Foreskin melanocyte (primary cell): ENCODE measurements at places on chromosomes 2 and 18.

GRCh38 chr2:201261471-201261870 is 1.1 kb downstream of the CASP8 start:
- DNase-seq: no peak

DNA sequence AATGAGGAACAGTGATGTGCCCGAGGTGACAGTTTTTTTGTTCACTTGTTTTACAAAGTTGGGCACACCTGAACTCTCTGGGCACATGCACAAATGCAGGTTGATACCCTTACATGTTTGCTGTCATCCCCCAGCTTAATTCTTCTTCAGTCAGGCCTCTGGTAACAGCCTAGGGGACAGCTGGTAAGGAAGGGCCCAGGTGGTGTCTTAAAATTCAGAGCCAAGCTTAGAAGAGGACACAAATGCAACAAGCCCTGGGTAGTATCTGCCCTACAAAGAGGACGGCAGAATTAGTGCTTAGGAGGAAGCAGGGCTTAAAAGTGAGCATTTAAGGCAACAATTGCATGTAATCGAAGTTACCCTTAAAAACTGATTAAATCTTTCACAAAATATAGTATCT is 171.9 kb upstream of the ACAA2 start:
- DNase-seq: no peak

GRCh38 chr18:45856531-45856930 is 31.1 kb downstream of the SIGLEC15 start:
- no peak for DNase-seq

DNA sequence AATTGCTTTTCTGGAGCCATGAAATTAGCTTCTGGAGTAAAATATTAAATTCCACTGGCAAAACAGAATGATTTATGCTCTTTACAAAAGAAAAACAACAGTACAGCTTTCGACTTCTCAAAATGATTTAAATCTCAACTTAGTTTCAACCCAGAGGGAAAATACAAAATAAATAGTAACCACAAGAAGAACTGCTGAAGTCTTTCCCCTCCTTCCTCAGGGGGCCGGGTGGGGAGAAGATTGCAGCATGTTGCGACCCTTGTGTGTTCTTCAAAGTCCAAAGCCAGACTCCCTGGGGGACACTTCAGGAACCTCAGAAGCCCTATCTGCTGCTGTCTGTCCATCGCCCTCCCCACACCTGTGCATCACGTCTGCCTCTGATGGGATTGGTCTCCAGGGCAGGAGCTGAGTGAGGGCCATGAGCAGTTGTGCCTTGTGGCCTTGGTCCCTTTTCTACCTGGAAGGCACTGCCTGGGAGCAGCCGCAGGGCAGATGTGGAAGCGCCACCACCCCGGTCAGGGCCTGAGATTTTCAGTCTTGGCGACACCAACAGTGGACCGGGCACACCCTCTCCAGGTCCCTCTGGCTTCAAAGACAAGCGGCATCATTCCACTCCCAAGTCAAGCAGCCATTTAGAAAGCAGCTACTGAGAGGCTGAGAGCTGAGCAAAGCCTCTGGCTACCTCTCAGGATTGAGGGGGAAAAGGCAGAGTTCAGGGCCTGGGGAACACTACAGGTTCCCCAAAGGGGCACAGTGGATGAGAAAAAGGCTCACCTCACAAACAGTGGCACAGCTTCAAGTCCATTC is 210.1 kb upstream of the RAB6C start:
- no peak for DNase-seq

DNA sequence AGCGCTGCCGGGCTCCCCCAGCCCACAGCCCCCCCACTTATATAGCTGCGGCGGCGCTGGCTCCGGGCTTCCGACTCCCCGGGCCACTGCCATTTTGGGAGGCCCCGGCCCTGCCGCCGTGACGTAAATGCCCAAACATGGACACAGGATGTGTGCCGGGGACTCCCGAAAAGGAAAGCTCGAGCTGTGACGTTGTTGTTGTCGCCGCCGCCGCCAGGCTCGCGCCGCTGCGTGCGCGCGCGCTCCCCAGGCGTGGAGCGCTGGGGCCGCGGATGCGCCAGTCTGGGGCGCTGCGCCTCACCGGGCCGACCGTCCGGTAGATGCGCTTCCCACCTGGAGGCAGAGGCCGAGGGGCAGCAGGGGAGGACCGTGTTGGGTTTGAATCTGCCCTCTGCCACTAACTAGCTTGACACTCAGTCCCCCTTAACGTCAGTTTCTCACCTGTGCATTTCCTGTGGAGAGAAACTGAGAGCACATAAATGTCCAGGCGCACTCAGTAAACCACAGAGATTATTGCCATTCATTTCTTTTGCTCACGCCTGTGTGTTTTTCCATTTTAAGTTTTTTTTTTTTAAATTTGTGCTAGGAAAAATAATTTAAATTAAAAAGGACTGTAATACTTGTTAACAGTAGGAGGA is at the start of gene EGR4:
Gene EGR4 (minus strand): TSS at position 15 of the 638 bp plus-strand sequence. CDS start 231 bp downstream, outside the sequence.
- DNase-seq: peak; percentile 44

DNA sequence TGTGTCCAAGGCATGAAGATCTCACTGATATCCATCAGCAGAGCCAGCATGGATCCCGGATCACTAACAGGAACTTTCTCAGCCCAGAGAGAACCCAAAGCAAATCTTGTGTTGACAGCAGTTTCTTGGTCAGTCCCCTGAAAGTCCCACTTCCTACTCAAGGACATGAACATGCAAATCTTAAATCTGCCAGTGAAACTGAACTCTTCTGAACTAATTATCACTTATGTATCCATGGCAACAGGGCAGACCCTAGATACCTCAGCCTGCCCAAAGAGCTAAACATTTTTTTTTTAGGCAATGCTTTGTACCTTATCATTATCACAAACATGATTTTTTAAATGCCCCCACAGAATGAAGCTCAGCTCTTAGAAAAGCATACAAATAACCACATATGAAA is 127.8 kb upstream of the DDX18 start:
- no peak for DNase-seq

- DNase-seq: no peak
These were observed 70.2 kb upstream of the DSC1 start for GRCh38 chr18:31232775-31233424.

DNA sequence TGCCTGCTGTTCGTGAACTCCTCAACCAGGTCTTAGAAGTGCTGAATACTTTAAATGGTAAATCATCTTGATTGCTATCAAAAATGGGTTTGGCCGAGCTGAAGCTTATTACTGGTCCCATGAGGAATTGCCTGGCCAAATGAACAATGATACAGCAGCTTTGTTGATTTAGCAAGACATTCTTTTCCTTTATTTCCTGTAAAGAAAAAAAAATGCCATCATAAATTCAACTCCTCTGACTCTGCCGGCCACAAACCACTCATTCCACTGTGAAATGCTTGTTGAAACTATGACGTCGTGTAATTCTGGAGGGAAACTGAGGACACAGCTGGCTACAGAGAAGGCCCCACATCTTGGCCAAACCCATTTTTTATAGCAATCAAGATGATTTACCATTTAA is 74.2 kb upstream of the ID2 start:
- DNase-seq: no peak

DNA sequence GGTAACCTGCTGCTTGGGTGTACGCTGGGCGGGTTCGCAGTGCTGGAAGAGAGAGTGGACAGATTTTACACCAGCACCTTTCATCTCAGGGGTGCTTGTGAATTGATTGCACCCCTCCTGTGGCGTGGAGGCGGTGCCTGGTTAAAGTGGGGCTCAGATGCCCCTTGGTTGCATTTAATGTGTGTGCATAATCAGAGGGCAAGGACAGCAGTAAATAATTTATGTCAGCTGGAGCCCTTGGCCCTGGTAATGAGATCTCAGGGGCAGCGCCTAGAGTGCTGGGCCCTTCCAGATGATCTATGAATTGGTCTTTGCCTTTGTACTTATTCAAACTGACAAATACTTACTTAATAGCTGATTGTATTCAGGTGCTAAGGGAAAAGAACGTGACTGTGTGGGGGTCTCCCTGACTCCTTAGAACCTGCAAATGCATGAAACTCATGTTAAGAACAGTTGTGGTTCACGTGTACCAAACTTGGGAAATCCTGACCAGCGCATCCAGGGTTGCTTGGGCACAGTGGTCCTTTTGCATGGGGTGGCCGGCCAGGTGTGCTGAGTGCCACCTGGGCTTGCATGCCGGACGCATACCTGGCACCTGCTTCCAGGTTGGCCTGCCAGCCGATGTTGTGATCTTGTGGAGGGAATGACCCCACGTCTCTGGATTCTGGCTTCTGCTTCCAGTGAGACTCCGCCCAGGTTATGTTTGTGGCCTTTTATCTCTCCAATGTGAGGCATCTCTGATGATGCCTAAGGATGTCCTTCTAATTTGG is 118.5 kb downstream of the AGAP1 start:
- DNase-seq: no peak

DNA sequence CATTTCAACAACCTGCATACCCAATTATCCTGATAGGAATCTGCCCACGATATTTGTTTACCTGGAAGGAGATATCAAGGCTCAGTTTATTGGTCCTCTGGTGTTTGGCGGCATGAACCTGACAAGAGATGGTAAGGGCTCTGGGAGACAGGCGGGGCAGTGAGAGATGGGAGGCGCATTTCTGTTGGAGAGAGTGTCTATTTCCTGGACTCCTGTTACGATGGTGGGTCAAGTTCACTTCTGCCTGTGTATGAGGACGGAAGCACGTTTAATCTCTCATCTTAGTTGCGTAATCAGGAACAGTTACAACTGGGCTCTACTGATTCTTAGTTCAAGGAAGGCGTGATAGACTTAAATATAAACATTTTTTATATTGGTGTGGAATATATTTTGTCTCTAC is 8.9 kb downstream of the PDCL3 start:
- no peak for DNase-seq

GRCh38 chr2:101152272-101153076 is 1.3 kb upstream of the TBC1D8 start:
- DNase-seq: peak; percentile 57

DNA sequence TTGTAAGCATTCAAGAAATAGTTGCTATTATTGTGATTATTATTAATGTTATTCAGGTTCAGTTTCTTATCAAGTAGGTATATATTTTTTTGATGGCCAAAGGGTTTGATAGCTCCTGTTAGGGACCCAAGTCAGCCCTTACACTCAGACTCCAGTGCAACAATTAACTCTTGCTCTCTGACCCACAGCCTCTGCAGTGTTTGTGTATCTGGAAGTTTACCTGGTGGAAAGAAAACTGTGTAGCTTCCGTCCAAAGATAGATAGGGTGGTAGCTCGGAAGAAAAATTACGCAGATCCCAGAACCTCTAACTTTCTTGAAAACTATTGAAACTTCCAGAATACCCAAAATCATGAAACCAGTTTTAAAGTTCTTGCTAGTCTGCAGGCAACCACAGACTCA is 58.6 kb upstream of the IGFBP2 start:
- DNase-seq: no peak

GRCh38 chr2:239990966-239991365 is 34.2 kb downstream of the NDUFA10 start:
- no peak for DNase-seq

DNA sequence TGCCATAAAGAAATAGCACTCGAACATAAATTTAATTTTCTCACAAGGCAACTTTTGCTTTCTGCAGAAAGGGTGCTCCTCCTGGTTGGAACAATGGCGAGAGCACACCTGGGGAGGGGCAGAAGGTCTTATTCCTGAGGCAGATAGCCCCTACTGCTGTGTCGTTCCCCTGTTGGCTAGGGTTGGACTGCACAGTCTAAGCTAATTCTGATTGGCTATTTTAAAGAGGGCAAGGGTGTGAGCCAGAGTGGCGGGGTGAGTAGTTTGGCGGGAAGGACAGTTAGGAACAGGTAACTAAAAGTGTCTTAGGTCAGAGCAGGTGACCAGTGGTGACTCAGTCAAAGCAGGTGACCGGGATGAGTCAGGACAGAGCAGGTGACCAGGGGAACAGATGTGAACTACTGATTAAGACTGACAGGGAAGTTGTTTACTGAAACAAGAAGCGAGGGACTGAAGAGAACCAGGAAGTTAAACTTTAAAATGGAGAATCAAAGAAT is 49.7 kb upstream of the AGAP1 start:
- no peak for DNase-seq

DNA sequence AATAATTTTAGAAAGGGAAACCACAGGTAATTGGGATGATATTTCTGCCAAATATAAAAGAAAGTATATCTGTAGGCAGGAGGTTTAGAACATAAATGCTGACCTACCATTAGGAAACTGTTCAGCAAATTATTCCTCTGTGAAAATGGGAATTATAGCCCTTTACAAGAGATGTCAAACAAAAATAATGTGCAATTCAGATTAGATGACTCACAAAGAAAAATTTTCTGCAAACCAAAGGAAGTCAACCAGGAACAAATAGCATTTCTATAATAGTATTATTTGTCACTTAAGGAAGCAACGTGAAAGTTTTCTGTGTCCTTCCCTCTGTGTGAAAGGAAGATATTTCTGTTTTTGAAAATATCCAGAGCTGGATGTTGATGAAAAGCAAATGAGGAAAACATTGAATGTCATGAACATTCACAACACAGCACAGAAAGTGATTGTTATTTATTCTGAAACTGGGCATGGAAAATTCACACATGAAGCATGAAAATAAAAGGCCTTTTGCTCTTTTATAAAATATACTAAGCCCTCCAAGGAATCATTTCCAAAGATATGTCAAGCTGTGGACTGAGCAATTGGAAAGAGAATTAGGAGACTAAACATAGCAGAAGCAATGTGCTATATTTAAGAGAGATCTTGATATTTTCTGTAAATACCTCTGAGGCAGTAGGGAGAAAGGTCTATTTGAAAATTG is 57.9 kb upstream of the SPHKAP start:
- DNase-seq: peak; percentile 40

DNA sequence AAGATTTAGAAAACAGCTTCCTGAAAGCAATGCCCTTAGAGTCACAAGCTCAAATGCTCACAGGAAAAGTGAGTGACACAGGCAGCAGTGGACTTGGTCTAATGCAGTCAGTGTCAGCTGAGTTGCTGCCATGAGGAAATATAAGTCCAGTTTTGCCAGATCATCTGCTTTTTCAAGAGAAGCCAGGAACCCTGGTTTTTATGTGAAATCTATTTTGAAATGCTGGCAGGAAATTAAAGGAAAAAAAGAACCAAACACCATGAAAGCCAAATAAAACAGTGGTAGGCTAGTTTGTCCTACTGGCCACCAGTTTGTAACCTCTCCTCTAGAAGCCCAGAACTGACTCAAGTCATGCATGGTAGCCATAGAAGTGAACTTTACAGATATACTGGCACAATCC is 109.2 kb downstream of the THADA start:
- DNase-seq: no peak

GRCh38 chr2:235140801-235141081 is 188.9 kb downstream of the SH3BP4 start:
- no peak for DNase-seq

GRCh38 chr2:11330457-11331142 is 13.8 kb downstream of the ROCK2 start:
- no peak for DNase-seq

DNA sequence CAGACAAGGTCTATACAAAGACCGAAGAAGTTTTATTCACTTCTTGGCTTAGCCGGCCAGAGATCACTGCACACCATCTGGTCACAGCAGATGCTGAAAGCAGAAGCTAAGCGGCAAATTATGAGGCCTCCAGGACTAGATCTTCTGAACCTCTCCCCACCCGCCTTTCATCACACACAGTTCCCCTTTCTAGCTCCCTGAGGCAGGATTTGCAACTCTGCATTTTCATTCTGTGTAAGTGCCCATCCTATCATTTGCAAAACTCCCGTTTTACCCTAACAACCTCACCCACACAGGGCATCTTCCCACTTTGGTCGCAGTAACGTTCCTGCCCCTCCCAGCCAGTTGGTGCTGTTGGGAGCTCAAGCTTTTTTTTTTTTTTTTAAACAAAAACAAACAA is 3.1 kb upstream of the MOB1A start:
- no peak for DNase-seq
